ENCODE measurements at places on chromosomes 7 and 10.

GRCh38 chr10:2908851-2909630, 158.3 kb upstream of the PFKP start:
- DNase-seq: no peak

- DNase-seq: no peak
Measured at GRCh38 chr7:124460056-124460450, 305.5 kb downstream of the GPR37 start.

- no peak for DNase-seq
Measured at GRCh38 chr10:74334221-74334620, 183.2 kb downstream of the ADK start.

DNA sequence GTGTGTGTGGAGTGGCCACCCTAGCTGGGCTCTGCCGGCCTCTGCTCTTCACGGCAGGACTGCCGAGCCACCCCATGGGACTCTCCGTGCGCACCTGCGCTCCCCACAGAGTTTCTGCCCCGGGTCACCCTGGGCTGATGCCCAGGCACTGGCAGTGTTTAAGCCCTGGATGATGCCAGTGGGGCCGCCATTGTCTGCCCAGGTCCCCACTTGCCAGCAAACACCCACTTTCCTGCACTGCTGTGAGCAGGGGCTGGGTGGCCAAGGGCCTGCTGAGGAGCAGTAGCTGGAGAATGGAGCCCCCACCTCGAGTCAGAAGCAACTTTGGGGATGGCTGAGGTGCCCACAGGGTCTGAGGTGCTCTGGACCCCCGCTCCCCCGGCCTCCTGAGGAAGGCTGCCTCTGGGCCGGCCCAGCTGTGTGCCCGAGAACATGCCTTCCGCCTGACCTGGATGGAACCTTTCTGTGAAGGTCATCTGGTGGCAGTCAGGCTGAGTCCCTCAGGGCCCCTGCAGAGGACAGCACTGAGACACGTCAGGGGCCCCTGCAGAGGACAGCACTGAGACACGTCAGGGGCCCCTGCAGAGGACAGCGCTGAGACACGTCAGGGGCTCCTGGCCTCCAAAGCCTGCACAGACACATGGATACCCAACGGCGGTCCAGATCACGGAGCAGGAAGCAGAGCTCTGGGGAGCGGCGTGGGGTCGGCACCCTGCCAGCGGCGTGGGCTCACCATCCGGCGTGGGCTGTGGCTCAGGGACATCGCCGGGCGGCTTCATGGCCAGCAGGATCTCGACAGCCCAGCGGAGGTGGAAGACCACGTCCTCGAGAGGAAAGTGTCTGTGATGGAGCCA, 62.0 kb downstream of the CFAP46 start:
- DNase-seq: no peak

- DNase-seq: no peak
Measured at GRCh38 chr7:137535579-137535978, 192.0 kb upstream of the PTN start.

DNA sequence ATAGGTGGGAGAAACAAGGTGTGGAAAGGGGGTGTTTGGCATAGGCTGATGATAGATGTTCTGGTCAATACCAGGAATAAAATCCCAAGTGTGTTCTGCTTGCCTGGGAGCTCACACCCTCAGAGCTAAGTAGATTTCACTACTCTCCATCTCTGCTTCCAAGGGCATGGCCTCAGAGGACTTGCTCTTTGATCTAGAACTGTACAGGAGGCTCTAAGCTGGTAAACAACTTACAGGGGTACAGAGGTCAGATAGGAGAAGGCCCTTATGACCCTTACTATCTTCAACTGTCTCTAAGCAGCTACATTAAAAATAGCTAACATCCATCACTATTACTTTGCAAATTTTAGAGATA, 221.5 kb upstream of the KLF14 start:
- DNase-seq: no peak

DNA sequence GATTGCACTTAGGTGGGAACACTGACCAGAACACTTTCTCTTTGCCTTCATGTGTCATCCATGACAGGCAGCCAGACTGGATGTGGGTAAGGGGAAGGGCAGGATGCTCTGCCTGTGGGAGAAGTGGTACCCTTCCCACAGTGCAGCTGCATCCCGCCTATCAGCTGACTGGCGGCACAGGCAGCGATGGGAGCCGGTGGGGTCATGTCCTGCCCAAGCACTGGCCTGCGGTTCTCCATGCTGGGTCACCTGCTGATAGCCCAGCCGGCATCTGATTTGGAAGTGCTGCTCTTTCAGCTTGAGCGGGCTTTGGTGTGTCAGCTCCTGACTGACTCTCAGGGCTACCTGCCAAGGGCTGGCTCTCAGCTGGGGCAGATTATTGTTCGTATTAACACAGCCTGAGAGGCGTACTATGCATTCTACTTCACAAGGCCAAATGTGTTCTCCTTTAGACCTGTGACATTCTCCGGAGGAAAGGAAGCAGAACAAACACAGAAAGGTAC, 105.2 kb upstream of the PDLIM1 start:
- no peak for DNase-seq

DNA sequence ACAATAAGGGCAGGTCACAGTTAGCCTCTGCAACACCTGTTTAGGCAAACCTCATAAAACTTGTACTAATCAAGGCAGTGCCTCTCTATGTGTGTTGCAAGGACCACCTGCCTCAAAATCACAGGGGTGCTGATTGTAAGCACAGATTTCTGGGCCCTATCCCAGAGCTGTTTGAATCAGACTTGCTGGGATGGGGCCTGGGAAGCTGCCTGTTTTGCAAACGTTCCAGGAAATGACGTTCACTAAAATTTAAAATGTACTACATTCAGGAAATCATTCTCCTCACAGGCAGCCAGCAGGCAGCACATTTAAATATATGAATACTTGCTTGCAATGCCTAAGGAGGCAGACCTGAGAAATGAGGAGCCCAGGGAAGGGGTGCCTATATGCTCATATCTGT, 4.3 kb upstream of the GRM8 start:
- no peak for DNase-seq
